Eye (tissue), 1 donor: ENCODE measurements at places on chromosomes 2 and 18.

GRCh38 chr18:44732599-44732998, 51.9 kb downstream of the SETBP1 start:
- DNase-seq, result no peak

GRCh38 chr2:132816234-132816633, 146.2 kb upstream of the LYPD1 start:
- DNase-seq, result no peak

GRCh38 chr18:31057917-31058316, 15.4 kb upstream of the DSC3 start:
- no peak for DNase-seq

DNA sequence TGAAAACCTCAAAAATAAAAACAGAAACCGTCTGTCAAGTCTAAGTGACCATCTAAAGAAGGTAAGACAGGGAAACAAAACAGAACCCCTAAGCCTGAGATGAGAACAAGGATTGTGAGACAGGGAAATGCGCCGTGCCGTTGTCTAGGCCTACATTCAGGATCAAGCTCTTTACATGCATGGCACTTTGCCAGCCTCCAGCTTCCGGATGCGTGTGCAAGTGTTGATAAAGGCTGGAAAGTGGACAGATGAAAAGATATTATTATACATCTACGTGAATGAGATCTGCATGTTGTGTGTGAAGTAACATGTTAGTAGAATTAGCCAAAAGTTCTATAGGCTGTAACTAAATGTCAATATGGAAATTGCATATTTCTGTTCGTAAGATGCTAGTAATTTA, 28.6 kb upstream of the TMEM87B start:
- no peak for DNase-seq

- DNase-seq, result peak; percentile 44
Observed at GRCh38 chr18:3211236-3211992, 8.4 kb downstream of the MYOM1 start.

GRCh38 chr2:131519466-131519865, 8.2 kb upstream of the CCDC74A start:
- no peak for DNase-seq

- DNase-seq, result peak; percentile 94
Observed at GRCh38 chr2:152025678-152026287, 73.1 kb downstream of the CACNB4 start.

DNA sequence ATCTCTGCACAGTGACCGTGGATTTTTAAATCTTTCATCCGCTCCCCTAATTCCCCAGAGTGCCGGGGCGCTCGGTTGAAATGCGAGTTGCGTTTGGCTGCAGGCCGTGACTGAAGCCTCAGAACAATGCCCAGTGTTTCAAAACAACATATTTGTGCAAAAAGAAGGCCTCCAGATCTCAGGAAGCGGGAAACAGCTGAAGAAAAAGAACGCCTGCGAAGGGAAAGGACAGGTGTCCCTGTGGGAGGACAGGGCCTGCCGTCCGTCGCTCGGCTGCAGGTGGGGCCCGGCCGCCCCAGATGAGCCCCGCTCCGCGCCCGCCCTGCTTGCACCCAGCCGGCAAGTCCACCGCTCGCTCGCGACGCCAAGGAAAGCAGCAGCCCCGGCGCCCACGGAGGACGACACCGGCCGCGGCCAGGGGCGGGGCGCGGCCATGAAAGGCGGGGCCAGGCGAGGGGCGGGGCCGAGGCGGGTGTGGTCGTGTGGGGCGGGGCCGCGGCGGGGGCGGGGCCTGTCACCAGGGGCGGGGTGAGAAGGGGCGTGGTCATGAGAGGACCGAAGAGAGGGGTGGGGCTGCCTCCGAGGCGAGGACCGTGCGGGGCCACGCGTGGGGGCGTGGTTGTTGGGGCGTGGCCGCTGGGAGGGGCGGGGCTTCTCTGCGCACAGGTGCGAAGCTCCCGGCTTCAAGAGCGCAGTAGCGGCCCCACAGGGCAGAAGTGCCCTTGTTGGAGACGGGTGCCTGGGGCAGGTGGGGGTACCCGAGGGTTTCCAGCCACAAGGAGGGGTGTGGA, 17.6 kb upstream of the BOK start:
- DNase-seq, result peak; percentile 67

DNA sequence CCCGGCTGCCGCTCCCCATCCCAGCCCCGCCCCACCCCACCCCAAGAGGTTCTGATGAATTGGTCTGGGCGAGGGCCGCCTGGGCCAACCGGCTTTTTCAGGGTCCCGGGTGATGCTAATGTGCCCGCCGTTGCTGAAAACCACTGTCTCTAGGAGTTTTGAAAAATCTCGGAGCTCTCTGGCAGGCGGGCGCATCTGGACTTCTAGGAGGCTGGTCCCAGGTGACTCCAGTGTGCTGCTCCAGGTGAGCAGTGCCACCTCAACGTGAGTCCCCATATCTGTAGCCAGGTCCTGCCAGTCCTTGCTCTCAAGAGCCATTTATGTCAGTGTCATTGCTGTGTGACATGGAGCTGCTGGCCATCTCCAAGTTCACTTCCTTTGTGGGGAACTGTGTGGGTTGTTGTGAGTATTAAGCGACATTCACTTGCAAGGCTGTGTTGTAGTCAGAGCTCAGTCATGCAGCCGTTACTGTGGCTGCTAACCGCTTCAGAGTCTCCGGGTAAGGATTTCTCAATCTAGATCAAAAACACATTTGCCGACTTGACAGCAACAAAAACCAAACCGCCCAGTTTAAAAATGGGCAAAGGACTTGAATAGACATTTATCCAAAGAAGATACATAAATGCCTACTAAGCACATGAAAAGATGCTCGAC, at the start of gene RFX8:
Gene RFX8, minus strand, starts transcription at position 382 of the 654 bp plus-strand sequence. CDS start 8,264 bp downstream, outside the sequence.
- DNase-seq, result peak; percentile 56

DNA sequence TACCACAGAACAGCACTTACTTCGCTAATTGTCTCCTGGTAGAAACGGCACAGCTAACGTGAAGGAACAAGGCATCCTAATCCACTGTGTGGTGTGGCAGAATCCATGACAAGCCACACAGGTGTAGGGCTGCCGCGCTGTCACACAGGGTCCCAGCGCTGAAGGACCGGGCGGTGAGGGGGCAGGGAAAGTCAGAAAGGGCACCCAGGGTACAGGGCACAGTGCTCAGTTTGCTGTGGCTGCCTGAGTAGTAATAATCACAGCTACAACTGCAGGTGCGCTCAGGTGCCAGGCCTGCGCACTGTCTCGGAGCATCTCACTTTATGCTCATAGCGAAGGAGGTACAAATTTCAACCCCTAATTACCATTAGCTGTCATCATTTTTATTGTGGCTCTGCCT, 55.2 kb upstream of the CAB39 start:
- DNase-seq, result no peak

DNA sequence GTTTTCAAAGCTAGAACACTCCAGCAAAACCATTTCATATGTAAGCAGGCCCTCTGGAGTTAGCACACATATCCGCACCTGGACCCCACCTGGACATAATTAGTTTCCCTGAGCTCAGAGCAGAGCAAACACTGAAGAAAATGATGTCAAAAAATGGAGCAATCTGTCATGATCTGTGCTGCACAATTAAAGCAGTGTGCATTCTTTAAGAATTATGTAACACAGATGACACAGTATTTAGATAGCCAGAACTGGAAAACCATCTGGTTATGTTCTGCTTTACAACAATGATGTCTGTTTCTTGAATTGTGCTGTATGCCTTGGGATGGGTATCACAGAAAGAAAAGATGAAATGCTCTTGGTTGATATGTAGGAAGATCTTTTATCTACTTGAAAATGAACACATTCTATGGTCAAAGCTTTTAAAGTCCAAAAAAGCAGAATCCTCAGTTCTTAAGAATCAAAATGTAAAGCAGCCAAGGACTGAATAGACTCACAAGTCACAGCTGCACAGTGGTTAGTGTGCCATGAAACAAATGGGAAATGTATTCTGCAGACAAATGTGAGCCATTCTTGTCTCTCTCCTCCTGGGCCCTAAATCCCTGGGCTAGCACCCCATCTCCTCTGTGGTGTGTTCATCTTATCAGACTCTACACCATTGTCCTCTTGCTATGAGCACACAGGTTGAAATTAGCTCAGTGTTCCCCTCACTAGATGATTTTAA, 36.8 kb downstream of the HRH4 start:
- DNase-seq, result peak; percentile 46

DNA sequence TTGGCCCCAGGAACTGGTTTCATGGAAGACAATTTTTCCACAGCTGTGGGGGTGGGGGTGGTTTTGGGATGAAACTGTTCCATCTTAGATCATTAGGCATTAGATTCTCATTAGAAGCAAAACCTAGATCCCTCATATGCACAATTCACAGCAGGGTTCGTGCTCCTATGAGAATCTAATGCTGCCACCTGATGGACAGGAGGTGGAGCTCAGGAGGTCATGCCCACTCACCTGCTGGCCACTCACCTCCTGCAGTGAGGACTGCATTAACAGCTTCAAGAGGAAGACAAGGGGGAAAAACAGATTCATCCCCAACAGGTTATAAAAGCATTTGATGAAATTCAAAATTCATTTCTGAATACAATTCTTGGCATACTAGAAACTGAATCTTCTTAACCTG, 38.5 kb downstream of the THAP4 start:
- DNase-seq, result no peak

- DNase-seq, result no peak
Observed at GRCh38 chr2:100818003-100818605, 1.8 kb upstream of the NPAS2 start.
